ENCODE measurements at places on chromosomes 11 and 22.

DNA sequence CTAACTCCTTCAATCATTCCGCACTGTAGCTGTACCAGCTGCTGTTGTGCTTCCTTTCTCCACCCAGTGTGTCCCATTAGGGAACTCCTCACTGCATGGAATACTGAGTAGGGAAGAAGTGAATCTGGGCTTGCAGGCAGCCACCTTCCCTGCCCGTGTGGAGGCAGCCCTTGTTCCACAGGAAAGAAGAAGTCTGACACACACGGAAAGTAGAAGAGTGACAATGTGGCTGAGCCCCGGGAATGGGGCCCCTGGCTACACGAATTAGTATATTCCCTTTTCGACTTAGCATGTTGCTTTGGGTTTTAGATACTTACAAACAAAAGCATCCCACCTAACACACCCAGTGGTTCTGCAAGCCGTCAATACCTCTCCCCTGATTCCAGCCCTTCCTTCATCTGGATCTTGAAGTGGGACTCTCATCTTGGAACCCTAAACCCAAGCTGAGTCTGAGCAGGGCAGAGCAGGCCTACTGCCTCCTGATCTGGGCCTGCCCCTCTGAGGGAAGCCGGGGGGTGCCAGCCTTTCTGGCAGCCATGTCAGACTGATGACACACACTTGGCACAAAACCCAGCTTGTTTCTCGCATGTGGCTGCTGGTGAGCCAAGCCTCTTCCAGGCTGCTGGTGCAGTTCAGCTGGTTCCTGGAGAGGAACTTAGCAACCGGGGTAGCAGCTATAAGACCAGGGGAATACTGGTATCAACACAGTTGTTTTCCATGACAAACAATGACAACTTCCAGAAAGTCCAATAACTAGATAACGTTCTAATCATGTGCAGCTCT, 71.6 kb downstream of the C11orf58 start:
- DNase-seq: peak; percentile 85

GRCh38 chr11:15851051-15851498, 505.3 kb downstream of the SOX6 start:
- peak; percentile 31 for DNase-seq

- no peak for DNase-seq
These were observed 14.8 kb upstream of the MFNG start for GRCh38 chr22:37500745-37501609.

DNA sequence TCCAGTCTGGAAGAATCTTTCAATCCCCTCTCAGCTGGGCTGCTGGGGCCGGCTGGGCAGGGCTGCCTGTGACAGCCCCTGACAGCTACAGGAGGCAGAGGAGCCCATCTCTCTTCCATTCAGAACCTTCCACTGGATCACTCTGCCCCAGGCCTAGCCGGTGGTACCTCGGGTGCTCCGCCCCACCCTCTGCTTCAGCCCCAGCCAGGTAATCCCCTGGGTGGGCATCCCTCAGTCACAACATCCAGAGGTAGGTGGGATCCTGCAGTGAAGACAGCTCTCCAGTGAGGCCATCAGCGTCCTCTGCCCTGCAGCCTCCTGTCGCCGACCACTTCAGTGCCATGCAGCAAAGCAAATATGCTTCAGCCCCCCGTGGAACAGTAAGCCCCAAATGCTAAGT, 223.7 kb downstream of the DSCAML1 start:
- DNase-seq: no peak

DNA sequence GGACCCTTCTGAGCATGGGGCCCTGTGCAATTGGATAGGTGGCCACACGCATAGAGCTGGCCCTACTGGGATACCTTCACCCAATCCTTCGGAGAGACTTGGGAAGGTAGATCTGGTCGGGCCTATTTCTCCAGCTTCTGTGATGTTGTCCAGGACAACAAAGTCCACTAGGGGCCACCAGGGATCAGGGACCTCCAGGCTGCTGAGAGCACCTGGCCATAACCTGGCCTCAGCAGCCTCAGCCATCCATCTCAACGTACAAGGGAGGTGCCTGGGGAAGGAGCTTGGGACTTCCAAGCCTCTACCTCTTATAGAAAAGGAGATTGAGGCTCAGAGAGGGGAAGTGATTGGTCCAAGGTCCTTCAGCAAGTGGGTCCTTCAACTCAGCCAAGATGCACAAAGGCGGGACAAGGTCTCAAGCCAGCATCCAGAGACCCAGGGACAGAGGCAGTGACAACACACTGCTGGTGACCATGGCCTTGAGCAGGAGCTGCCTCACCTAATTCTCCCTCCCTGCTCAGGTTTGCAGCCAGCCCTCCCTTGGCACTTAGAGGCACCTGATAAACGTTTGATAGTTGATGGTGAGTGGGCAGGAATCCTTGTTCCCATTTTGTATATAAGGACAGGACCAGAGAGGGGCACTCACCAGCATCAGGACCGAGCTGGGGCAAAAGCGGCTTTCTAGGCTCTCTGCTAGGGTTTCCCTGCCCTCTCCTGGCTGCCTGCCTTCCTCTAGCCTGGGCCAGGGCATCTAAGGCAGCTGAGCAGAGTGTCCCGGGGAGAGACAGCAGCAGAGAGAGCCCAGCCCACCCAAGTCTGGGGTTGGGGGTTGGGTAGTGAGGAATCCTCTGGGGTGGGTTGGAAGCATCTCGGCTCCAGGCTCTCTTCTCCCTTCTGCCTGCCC, 4.5 kb downstream of the RAC2 start:
- no peak for DNase-seq

GRCh38 chr22:22720201-22720723, 75.8 kb downstream of the GGTLC2 start:
- peak; percentile 31 for DNase-seq

DNA sequence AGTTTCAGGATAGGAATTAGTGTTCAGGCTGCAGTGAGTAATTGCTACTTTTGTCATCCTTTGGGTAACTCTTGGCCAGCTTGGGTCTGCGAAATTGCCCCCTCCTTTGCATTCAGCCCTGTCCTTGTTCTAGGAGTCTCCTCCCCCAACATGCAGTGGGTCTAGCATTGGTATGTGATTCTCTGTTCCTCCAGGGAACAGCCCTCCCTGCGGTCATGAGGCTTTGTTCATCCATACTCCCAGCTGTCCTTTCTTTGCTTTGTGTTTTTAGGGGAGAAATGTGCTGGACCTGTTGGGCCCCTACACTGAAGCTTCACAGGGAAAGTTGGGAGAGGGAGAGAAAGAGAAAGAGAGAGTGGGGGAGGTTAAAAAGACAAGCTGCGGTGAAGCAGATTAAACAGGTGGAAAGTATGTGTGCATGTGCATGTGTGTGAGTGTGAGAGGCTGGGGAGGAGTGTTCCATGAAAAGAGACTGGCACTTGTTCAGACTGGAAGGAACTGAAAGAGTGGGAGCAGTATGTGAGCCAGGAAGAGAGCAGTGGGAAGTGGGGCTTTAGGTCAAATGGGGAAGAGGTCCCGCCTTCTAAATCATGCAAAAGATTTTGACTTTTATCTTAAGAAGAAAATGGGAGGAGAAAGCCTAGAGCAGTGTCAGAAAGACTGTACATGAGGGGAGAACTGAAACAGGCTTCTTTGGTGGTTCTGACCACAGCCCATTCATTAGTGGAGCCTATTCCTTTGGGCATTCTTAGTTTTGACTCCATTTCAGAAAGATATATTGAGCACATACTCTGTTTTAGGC, 17.9 kb upstream of the SESN3 start:
- no peak for DNase-seq

DNA sequence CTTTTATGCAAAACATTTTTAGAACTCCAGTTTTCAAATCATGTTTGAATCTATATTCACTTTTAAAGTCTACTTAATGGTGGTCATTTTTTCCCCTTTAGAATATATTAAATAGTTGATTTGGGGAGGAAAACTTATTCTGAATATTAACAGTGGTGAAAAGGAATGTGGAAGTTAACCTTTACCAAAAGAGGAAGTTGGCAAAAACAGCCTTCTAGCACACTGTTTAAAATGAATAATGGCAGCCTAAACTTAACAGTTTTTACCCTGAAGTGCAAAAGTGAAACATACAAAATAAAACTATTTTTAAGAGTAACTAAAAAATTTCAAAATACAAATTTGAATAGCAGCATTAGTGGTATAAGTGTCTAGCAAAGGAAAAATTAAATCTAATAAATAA, 86.4 kb downstream of the GRK3 start:
- no peak for DNase-seq

- no peak for DNase-seq
These were observed 594 bp downstream of the NRXN2 start for GRCh38 chr11:64722141-64723065.

GRCh38 chr11:9859554-9860305, 195.9 kb downstream of the SWAP70 start:
- no peak for DNase-seq

DNA sequence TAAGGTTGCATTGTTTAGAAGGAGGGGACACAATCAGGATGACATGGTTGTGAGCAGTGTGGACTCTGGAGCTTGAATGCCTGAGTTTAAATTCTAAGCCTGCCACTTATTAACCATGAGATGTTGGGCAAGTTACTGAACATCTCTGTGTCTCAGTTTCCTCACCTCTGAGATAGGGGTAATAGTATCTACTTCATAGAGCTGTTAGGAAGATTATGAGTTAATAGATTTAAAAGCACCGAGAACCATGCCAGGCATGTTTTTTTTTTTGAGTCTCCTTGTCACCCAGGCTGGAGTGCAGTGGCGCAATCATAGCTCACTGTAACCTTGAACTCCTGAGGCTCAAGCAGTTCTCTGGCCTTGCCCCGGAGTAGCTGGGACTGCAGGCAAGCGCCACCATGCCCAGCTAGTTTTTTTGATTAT, 33.3 kb downstream of the ST14 start:
- DNase-seq: no peak

- peak; percentile 15 for DNase-seq
These were observed 152.0 kb upstream of the SYN3 start for GRCh38 chr22:33209930-33210784.

- DNase-seq: no peak
These were observed 31.0 kb upstream of the PICALM start for GRCh38 chr11:86099874-86100273.

DNA sequence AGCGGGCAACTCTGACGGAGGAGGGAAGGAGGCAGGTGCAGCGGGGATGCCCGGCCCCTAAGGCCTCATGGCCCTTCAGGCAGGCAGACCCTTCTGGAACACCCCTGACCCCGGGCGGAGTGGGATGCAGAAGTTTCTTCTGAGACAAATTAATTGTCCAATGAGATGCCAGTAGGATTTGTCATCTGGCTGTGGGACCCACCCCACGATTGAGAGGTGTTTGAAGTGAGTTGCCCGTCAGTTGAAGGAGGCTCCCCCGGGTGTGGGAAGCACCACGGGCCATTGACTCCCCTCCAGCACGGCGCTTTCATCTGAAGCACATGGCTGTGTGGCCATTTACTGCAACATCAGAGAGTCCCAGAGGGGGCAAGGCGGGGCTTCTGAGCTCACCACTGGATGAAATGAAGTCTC, 527.8 kb downstream of the BRD1 start:
- DNase-seq: no peak

- DNase-seq: no peak
These were observed 11.7 kb upstream of the IL2RB start for GRCh38 chr22:37161443-37161842.

DNA sequence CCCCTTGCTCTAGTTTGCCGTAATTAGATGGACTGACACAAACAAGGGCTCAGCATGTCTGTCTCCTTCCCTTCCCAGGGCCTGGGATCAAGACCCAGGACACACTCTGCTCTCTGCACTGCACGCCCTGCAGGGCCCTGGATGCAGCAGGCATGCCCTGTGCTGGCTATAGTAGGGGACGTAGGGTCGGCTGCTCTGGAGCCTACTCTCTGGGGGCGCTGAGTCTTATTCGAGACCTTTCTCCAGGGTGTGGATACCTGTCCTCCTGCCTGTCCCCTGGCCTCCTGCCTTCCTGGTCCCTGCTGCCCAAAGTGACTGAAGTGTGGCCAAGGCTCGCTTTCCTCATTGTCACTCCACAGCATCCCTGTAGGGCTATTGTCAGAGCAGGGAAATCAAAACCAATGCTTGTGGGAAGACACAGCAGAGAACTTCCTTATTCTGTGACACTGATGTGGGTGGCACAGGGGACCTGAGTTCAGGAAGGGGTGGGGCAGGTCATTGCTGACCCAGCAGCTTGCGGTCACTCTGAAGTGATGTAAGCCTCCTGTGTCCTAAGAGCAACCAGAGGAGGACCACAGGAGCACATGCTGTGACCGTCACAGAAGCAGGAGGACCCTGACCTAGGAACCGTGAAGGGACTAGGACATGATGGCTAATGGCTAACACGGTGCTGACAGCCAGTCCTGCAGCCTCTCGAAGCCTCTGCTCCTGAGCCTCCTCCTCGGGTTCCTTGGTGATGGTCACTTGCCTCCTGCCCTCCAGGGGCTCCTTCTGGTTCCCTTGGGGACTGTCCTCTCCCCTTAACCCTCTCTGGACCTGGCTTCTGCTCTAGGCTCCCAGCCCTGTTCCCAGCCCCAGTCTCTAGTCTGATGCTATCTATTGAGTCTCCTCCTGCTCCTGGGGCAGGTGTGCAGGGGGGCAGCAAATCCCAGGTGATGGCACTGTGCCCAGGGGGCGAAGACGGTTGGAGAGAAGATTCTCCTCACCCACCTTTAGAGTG, 10.3 kb downstream of the APOBEC3A start:
- no peak for DNase-seq

DNA sequence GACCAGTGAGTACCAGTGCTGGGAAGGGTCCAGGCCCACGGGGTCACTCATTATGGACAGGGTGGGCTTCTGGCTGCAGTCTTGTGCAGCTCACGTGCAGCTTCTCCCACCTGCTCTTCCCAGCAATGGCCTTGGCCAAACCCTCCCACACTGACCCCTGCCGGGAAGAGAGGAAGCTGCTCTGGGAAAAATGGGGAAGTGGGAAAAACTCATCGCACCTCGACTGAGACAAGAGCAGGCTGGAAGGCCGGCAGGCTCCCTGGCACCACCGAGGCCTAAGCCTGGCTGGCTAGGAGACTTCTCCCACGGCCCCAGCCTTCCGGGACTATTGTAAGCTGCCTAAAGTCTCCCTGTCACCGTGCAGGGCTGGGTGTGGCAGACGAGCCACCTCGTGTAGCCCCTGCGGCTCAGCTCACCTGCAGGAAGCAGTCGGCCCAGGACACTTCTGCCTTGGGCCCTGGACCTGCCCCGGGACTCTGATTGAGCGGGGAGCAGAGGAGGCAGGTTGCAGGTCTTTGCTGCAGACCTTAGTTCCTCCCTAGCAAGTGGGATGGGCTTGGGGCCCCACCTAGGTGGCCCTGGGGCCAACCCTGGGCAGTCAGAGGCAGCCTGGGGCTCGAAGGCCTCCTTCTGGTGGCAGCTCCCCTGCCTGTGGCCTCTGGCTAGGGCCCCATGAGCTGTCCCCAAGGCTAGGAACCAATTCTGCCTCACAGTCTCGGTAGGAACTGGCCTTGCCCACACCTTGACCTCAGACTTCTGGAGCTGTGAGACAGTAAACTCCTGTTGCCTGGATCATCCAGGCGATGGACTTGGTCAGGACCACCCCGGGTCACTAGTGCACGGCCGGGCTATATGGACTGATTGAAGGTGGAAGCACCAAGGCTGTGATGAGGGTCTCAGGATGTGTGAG, 23.1 kb downstream of the MRGPRG start:
- DNase-seq: no peak

GRCh38 chr11:67302571-67303131, 679 bp upstream of the SSH3 start:
- DNase-seq: no peak

GRCh38 chr22:17914474-17914873, 109.9 kb downstream of the MICAL3 start:
- DNase-seq: peak; percentile 68

GRCh38 chr11:35571696-35572095, 46.3 kb upstream of the PAMR1 start:
- DNase-seq: no peak

GRCh38 chr11:859394-860131, 16.9 kb downstream of the TSPAN4 start:
- DNase-seq: peak; percentile 31
